SHP77 treated with DMSO at 0.1 percent for 48 hours (cell line): ENCODE measurements at places on chromosomes 3 and 15.
A peak's percentile ranks its signal among the peaks of the same experiment; 100 is the strongest.

DNA sequence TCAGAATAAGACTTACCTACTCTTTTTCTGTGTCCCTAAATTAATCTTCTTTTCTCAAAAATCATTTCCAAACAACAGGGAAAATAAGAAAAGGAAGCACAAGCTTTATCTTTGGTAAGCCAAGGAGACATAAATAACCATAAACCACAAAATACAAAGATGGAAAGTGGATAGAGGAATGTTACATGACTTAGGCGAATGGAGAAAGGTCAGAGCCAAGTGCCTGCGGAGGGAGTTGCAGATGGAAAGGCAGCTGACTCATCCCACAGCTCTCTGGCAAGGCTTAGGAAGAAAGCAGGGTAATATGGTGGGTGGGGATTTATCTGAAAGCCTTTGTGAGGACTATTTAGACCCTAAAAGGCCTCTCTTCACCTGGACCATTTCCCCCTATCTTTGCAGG lies 72.8 kb downstream of the GALK2 start:
- no peak for DNase-seq

DNA sequence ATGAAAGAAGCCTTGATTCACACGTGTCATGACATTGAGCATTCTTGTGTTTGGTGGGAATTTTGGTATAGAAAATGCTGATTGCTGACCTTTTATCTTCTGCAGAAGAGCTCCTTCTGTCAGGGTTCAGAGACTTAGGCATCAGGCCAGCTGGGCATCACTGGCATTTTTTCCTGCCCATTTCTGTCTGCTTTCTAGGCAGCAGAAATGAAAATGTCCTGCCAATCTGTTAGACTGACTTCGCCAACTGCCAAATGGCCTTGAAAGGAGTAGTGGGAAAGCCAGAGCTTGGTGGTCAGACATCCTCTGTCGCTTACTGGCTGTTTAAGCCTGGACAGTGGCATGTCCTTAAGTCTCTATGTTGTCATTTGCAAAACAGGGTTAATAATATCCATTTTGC lies 57.4 kb downstream of the EEFSEC start:
- no peak for DNase-seq

DNA sequence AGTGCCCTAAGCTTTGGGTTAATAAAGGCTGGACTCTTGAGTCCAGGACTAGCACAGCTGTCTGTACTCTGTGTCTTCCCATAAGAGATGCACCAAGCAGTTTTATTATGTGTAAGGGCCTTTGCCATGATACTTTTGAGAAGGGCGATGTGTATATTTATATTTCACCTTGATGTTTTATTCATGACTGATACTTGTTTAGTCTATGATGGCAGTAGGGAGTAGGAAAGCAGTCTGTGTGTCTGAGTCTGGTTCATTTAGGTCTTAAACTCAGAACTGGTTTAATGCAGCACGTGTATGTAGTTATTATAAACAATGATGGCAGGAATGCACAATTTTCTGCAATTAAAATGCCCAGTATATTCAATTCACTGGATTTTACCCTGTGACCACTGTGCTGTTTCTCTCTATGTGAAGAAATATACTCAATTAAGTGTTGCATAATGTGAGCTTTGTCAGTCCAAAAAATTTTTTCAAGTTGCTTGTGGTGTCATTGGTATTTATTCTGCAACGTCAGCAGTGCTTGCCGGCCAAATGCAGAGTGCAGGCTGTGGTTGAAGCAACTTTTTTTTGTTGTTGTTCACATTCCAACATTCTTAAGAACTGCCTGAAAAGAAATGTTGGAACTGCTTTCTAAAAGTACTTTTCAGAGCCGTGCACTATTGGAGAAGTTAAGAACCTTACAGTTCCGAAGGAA lies 423.7 kb upstream of the SEMA6D start:
- no peak for DNase-seq

DNA sequence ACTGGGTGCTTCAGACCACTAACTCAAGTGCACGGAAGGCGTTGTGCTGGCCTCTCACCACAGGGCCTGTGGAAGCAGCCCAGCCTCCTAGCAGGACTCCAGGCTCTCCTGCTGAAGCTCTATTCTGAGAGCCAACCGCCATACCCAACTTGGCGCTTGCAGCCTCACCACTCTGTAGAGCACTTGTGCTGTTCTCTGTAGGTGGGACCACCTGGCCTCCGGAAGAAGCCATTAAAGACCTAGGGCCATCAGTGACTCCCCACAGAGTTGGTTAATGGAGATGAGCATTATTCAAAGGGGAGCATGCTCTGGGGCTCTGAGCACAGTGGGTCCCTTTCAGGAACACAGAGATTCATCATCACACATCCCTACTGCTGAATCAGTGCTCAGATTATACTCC lies 50.9 kb downstream of the C3orf85 start:
- no peak for DNase-seq

GRCh38 chr3:120196812-120197211 lies 88.2 kb downstream of the GPR156 start:
- DNase-seq = no peak

GRCh38 chr15:39735120-39735717 lies 47.4 kb downstream of the FSIP1 start:
- DNase-seq = no peak

DNA sequence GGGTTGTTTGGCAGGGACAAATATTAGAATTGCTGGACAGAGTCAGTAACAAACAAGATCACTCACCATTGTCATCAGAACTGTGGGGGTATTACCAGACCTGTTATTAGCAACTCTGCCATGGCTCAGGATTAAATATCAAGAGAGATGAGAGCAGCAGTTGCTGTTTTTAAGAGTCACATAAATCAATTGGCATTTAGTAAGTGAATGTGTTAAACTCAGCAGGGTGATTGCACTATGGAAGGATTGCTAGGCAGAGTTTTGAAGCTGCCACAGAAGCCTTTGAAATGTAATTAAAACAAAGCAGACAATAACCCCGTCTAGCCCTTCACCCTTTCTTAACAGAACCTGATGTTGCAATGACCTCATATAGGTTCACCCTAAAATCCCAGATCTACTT lies 238.8 kb downstream of the GAP43 start:
- DNase-seq = no peak

DNA sequence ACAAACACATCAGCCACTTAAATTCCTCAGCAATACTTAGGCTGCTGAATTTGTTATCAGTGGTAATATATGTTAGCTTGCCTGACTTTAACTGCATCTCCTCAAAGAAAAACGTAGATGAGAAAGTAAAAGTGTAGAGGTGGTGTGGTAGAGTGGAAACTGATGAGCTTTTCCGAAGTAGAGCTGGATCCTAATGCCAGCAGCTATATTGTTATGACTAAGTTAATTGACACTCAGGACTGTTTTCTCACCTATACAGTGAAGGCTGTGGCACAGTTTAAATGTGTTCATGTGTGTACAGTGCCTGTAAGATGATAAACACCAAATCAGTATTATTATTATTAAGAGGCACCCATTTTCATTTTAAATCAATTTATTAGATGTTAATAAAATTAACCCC lies 174.9 kb downstream of the TNIK start:
- no peak for DNase-seq

GRCh38 chr3:5918626-5919025 lies 731.1 kb downstream of the EDEM1 start:
- no peak for DNase-seq

GRCh38 chr3:130515755-130516154 lies 1.2 kb upstream of the COL6A6 start:
- DNase-seq = no peak

DNA sequence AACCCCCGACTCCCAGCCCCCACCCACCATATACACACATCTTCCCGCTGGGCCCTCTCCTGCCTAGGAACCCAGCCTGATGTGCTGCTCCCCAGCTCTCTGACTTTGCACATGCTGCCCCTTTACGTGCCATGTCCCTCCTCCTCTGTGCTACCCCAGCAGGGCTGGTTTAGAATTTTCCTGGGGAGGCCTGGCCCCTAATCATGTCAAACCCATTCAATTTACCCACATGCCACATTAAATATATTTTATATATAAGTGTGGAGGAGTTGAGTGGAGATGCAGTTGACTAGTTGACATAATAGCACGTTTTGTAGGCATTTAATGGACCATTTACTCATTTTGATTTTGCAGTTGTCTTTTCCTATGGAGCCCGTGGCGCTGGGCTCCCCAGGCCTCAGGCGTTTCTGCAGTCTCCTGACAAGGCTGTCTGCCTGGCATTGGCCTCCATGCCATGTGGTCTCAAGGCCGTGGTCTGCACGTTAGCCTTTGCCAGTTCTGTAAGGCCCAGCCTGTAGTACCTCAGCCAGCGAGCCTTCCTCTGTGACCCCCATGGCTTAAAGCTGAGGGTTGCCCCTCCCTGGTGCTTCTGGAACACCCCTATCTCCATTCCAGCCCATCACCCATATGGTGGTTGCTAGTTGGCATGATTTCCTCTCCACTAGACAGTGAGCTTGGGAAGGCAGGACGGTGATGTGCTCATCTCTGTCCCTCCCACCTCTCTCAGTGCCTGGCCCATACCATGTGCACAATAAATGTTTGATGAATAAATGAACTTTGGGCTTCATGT lies 155.8 kb downstream of the TLE3 start:
- DNase-seq = no peak

DNA sequence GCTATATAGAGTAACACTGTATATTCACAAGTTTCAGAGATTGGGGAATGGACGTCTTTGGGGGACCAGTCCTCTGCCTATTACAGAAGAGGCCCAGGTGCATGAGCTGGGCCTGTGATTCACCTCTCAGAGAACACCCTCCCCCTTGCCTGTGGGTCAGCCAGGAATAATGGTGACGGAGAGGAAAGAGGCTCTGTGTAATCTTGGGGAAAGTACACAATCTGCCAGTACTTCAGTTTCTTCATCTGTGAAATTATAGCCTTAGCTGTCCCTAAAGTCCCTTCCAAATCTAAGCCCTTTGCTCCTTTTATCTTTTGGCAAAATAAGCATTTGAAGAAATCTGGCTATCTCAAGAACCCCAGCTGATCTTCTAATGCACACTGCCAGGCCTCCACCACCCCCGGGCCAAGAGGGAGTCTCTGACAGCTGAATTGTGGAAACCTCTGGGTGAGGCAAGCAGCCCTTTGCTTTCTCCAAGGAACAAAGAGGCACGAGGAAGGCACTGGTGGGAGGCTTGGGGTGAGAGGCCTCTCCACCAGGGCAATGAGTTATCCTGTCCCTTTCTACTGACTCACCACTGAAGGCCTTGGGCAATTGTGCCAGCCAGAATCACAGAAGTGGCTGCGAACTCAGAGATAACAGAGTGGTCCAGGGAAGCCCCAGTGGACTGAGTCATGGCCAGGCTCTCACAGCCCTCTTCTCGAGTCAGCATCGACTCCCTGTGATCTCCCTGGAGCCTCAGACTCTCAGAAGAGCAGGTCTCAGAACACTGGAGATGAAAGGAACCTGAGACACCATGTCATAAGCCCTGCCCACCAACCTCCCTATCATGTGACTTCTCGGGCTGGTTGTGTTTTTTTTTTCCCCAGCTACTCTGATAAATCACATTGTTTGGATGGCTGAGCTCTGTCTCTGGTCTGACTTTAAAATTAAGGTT lies 31.8 kb downstream of the CCNL1 start:
- DNase-seq = no peak

DNA sequence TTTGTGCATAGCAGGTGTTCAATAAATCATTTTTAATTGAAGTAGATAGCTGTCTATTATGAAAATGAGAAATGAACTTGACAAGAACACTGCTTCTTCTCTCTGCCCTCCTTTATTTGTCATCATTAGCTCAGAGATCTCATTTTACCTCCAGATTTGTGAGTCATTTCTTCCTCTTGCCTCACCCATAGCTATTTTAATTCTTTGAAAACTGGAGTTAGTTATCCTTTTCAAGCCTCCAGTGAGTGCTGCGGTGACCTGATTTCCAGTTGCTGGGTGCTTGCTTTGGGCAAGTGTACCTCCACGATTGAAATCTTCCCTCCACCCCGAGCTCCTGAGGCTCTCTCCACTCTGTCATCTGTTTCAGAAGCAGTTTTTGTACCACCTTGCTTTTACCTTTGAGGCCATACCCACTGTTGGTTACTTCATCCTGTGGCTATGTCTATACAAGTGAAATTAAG lies 114.6 kb downstream of the NFKBIZ start:
- no peak for DNase-seq

GRCh38 chr15:77219841-77220240 lies 148.9 kb upstream of the TSPAN3 start:
- DNase-seq = no peak

DNA sequence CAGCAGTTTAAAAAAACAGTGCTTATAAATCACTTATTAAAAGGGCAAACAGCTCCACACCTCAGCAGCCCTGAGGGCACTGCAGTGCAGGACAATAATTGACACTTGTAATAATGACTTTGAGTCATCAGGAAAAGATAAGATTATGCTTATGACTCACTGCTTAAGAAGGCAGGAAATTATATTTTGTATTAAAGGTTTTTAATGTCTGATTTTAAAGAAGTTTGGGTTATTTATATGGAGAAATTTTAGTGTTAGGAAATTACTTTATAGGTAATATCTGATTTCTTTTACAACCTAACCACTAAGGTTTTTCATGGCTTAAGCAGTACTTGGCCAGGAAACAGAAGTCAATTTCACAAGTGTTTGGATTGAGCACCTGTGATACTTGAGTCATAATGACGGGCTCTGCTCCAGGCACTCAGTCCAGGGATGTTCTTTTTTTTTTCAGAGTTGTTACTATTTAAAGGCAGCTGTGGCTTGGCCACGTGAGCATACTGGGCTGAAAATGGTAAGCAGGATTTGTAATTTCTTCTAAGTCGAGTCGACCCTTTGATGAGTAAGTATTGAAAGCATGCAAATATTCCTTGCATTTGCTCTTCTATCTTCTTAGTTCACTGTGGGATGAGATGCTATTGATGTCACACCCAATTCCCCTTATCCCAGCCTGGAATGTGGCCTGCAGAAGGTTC lies 21.6 kb upstream of the SLC6A20 start:
- peak; percentile 16 for DNase-seq

GRCh38 chr3:123638936-123639689 lies 54.3 kb upstream of the HACD2 start:
- no peak for DNase-seq

GRCh38 chr15:69390575-69390974 lies 23.6 kb upstream of the KIF23 start:
- DNase-seq = no peak

DNA sequence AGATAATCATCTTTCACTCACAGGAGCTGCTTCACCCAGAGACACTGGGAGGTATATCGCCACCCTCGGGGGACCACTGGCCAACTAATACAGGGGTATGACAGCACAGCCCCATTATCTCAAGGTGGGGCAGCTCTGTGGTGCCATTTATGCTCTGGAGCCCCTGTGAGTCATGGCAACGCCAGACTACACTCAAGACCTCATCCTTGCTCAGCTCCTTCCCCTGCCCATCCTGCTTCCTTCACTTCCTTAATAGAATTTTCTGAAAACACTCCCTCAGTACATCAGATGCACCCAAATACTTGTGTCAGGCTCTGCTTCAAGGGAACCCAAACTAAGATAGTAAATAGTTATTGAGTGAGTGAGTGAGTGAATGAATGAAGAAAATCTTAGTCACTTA lies 45.7 kb downstream of the TRIM42 start:
- DNase-seq = no peak

GRCh38 chr3:12741209-12741608 lies 17.9 kb downstream of the TMEM40 start:
- no peak for DNase-seq
